ENCODE measurements at places on chromosomes 16 and 17.
A peak's percentile ranks its signal among the peaks of the same experiment; 100 is the strongest.

DNA sequence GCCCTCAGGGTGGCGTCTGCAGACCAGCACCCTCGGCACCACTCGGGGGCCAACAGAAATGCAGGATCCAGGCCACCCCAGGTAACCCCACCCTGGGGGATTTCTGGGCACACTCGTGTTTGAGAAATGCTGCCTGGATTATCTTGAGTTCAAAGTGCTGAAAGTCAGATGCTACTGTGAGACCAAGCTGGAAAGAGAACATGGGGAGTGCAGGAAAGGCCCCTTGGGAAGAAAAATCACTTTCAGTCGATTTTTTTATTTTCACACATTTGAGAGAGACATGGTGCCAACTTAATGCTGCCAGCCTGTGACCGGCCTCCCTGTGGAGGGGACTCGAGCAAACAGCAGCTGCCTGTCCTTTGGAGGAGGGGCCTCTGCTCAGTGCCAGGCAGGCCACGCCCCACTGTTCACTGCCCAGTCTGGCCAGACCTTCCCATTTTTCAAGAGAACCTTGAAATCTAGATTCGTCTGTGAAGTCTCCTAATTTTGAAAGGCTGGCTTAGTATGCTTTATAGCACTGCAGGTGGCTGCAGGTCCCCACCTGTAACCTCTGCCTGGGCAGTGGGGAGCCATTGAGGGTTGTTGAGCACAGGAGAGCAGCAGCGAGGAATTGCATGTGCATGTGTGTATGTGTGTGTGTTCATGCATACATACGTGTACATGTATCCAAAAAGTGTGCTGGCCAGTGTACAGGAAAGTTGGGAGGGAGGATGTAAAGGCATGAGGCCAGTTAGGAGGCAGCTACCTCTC is 70.7 kb upstream of the PLCG2 start:
- DNase-seq = no peak

DNA sequence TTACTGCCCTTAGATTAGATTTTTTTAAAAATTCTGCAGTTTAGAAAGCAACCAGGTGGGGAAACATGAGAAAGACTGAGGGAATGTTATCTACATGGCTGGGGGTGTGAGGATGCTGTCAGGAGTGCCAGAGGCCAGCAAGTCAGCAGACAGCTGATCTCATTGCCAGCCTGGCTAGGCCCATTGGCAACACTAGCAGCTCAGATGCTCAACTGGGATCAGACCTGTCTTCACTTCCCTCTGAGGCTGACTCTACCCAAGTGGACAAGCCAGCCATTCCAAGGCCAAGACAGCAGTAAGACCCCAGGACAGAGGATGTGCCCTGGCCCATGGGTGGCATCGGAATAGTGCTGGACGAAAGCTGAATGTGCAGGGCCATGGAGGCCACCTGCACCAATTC is 96.2 kb downstream of the TMEM132E start:
- DNase-seq = no peak

- DNase-seq = no peak
These were observed 118.5 kb upstream of the ZNF267 start for GRCh38 chr16:31754998-31755615.

- no peak for DNase-seq
These were observed 52.4 kb upstream of the MRPS23 start for GRCh38 chr17:57902117-57902799.

GRCh38 chr17:28899212-28899815 is 1.8 kb upstream of the FLOT2 start:
- DNase-seq = no peak

DNA sequence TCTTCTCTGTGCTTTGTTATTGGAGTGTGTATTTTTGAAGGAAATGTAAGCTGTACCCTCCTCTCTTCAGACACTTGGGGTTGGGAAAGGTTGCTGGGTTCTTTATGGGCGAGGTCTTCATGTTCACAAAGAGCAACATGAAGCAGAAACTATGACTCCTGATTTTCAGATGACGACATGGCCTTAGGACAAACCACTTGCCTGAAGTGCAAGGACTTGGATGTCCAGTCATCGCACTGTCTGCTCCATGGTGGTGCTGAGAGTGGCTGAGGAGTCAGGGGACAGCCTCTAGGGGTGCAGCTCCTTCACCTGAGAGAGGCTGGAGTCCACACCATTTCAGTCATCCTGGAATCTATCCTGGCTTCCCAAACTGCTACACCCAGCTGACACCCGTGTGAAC is 183.9 kb upstream of the CDH5 start:
- DNase-seq = no peak

DNA sequence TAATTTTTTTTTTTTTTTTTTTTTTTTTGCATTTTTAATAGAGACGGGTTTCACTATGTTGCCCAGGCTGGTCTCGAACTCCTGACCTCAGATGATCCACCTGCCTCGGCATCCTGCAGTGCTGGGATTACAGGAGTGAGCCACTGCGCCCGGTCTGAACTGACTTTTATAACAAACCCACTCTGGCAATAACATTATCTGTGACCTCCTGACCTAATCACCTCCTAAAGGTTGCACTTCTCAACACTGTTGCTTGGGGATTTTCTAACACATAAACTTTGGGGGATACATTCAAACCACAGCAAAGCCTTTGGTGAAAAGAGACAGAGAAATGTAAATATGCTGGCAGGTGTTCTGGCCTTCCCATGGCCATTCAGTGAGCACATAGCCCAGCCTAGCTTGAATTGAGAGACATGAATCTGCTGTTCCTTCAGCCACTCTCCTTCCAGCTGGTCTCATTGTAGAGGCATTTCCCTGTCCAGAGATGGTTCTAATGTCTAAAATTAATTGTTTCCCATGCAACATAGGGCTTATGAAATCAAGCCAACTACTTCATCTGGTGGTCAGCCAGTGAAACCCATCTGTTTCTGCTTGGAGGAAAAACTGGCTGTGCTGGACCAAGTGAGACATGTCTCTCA is 28.3 kb downstream of the LYRM1 start:
- DNase-seq = peak; percentile 66

DNA sequence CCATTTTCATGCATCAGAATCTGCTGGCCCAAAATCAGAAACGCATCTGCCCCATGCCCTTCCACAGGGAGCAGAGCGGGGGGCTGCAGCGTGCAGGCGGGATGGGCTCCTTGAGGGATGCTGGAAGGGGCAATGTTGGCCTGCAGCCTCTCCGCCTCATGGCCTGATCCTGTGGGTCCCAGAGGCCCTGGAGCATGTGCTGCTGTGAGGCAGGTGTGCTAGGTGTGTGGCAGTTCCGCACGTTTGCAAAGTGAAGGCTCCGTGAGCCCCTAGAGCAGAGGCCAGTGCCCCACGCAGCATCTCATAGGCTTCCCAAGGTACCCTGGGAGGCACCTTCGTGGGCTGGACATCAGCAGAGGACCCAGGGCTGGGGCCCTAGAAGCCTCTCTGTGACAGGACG is 36.4 kb upstream of the CDH15 start:
- no peak for DNase-seq

- peak; percentile 25 for DNase-seq
These were observed 192.4 kb upstream of the GSE1 start for GRCh38 chr16:85420501-85421337.

- no peak for DNase-seq
These were observed 4.0 kb downstream of the PRSS53 start for GRCh38 chr16:31084584-31085302.

GRCh38 chr17:77645072-77646045 is 313.1 kb upstream of the TNRC6C start:
- DNase-seq = no peak

GRCh38 chr16:48629016-48629415 is 19.0 kb upstream of the N4BP1 start:
- DNase-seq = no peak

Measured in fibroblast of the aortic adventitia (primary cell).